ENCODE measurements at places on chromosomes 2 and 18.

GRCh38 chr18:43013486-43013885, 102.0 kb downstream of the RIT2 start:
- no peak for DNase-seq

DNA sequence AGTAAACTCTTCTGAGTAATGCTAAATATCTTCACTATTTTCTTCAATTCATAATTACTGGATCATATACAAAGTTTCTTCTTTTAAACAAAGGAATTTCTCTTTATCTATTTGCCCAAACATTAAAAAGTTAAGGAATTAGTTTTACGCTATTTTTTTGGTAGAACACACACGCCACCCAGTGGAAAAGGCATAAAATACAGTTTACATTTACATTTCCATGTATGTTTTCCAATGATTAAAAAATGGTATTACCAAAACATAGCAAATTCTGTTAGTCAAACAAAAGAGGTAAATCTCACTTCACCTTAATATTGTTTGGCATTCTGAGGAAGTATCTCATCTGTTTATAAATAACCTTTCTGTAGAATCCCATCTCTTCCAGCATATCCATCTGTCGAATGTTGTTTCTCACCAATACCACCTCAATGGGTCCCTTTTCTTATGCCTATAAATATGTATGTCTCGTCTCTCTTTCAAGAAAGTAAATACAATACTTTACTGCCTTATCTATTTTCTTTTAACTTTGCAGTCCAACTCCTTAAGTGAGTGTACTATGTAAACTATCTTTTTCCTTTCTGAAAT, 7.2 kb downstream of the BOLL start:
- DNase-seq, result no peak

GRCh38 chr2:54470266-54470938, 14.3 kb downstream of the SPTBN1 start:
- DNase-seq, result no peak

DNA sequence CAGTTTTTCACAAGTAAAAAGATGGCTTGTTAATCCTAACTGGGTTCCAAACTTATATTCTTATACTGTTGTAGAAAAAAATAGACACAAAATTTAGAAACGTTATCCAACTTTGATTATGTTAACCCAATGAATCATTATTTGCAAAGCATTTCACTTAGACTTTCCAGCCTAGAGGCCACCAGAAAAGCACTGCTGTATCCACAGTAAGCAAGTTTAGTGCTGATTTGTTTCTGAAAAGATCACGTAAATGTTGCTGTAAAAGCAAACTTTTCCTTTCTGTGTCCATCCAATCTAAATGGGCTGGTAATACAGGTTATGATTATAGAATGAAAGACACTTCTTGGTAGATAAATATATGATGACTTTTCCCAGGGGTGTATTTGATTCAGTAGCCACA, 17.6 kb upstream of the BZW1 start:
- DNase-seq, result no peak

- DNase-seq, result no peak
These were observed 294.5 kb downstream of the NR4A2 start for GRCh38 chr2:156038021-156038420.

DNA sequence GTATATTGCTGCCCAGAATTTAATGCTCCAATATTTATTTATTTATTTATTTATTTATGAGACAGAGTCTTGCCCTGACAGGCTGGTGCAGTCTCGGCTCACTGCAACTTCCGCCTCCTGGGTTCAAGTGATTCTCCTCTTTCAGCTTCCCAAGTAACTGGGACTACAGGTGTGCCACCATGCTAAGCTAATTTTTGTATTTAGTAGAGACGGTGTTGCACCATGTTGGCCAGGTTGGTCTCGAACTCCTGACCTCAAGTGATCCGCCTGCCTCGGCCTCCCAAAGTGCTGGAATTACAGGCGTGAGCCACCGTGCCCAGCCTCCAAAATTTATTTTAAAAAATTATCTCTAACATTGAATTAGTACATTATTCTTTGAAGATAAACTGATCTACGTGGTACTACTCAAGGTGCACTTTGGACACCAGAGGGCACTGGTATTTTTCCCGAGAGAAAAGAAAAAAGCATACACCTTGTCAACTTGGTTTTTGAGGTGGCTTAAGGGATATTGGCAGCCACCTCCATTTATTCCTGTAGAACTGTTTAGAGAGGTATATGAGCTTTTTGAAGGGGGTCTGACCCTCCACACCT, 1.4 kb upstream of the IDH1 start:
- DNase-seq, result no peak

- no peak for DNase-seq
These were observed 231.8 kb upstream of the PXDN start for GRCh38 chr2:1976112-1976511.

DNA sequence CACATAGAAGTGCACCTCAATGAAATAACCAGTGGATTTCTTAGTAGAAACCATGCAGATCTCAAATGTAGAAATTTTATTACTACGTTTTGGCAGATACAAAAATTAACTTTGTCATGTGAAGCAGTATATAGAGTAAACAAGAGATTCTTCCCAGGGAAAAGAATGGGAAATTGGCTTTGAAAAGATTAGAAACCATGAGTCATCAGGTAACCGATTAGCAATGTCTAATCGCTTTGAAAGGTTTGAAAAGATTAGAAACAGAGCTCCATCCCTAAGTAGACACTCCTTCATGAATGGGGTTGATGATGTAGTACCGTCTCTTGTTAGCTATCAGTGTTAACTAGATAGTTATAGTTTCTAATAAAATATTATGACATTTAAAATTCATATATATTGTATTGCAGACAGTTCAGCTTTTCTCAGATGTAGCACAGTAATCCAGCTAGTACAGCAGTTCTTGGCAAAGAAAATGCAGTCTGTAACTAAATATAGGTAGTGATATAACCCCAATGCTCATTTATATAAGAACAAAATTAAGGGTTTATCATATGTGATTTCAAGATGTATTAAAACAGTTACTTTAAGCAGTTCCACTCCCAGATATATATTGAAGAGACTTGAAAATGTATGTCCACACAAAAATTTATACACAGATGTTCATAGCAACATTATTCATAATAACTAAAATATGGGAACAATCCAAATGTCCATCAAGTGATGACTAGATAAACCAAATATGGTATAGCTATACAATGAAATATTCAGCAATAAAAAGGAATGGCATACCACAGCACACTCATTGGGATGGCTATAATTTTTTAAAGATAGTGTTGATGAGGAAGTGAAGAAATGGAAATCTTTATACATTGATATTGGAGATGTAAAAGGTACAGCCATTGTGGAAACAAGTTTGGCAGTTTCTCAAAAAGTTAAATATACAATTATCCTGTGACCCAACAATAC, 113.9 kb downstream of the PTPN4 start:
- no peak for DNase-seq

DNA sequence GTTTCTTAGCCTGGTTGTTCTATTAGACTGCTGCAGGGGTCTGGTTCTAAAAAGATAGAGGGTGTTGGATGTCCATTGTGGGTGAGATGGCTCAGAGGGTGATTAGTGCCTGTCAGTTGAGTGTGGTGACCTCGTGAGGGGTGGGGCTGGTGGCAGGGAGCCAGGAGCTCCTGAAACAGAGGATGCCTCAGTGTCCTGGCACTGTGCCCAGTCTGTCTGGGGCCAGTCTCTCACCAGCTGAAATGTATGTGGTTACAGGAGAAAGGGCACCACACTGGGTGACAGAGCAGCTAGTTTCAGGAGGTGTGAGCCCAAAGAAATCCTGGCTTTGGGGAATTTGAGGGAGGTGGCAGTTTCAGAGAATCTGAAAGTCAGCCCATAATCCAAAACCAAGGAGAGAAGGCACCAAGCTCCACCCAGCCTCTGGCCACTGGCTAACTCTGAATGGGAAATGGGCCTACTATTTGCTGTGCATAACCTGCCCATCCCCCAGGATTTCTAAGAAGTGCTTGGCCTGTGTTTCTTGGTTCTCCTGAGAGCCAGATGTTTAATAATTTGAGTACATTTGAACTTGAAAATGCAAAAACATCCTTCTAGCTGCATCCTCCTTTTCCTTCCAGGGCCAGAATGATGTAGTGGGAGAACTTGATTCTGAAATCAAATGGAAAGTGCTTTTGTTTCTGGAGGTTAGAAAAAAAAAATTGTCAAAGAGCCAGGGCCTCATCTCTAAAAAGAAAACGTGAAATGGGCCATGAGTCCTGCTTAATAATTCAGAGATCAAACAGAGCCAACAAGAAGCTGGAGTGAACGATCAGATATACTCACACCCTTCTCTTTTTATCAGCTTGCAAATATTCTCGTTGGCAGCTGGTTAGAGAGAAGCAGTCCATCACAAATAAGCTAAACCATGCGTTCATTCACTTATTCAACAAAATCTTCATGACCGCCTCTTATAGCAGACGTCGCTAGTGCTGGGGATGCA, 92.3 kb downstream of the B3GNT2 start:
- DNase-seq, result no peak

GRCh38 chr2:202095235-202095634, 22.2 kb downstream of the KIAA2012 start:
- DNase-seq, result no peak

DNA sequence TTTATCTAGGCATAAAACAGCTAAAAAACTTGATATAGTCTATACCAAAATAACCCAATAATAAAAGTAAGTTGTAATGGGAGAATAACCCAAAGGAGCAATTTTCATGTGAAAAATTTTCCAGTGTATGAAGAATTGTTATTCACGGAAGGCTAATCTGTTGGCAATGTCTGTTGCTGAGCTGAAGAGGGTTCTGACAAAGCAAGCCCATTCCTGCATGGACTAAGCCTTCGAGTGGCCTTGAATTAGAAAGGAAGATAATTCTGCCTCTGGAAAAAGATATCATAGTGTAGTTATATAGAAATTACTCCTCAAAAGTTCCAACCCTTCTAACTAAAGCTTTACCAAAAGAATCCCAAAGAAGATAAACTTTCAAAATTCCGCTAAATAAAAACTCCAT, 101.5 kb downstream of the MAP2 start:
- no peak for DNase-seq

GRCh38 chr2:99864561-99865553, 277.5 kb downstream of the AFF3 start:
- no peak for DNase-seq

- no peak for DNase-seq
These were observed 83.5 kb downstream of the OSBPL6 start for GRCh38 chr2:178277741-178278197.

DNA sequence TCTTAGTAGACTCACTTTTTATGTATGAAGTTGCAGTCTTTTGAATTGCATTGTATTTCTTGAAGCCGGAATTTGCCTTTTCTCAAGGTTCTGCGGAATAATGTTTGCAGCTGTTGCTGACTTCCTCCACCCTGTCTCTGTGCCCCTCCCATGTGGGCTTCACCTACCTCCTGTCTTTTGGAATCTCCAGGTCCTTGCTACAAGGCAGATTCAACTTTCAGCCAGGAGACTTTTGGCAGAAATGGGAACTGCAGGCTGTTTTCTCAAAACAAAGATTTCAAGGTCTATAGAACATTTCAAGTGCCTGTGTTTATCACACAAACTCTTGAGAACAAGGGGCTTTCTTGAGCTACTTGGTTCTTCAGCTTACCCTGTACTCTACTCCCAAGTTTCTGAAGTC, 25.6 kb downstream of the ZNF236 start:
- DNase-seq, result no peak

- no peak for DNase-seq
These were observed 222.1 kb downstream of the ANKRD30B start for GRCh38 chr18:14970027-14970426.

DNA sequence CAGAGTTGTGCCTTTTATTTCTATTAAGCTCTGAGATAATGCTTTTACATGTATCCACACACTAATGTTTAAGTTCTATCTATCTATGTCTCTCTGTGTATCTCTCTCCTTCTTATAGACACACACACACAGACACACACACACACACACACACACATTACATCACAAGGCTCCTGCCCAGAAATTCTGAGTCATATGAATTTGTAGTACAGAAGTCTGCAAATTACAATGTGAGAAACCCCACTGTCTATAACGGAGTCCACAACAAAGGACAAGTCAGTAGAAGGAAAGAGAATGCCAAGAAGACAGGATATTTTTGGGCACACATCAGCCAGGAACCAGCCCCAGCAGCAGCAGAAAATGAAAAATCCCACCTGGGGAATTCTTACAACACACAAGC, 142.4 kb downstream of the EN1 start:
- DNase-seq, result no peak

DNA sequence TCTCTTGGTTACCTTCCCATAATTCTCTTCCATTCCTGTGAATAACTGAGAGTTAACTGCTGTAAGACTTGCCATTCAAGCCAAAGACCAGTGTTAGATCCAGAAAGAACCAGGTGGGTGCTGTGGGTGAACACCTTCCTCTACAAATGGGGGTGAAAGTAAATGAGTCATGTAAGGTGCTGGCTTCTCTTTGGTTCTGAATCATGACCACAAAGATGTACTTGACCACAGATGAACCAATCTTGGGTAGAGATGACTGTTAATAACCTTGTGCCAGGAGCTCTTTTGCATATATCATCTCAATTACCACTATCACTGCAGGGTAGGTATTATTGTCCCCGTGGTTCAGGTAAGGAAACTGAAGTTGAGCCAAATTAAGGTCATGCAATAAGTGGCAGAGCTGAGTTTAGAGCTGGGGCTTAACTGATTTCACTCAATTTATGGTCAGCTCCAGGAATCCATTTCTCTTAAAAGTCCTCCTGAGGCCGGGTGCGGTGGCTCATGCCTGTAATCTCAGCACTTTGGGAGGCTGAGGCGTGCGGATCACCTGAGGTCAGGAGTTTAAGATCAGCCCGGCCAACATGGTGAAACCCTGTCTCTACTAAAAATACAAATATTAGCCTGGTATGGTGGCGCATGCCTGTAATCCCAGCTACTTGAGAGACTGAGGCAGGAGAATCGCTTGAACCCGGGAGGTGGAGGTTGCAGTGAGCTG, 244.9 kb upstream of the CXCR4 start:
- DNase-seq, result no peak

DNA sequence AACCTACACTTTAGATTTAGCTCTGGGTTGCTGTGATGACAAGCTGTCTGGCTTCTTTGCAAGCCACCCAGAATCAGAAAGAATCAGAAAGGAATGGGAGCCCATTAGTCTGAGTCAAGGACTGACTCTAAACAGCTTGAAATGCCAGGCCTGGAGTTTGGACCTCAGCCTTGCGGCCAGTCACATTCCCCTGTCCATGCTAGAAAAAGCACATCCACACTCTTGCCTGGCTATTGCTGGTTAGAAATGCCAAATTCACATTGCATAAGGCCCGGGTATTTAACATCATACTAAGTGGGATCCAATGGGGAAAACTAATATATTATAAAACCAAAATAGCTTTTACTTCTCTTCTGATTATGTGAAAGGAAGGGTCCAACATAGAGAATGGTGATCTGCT, 756.8 kb upstream of the KLHL29 start:
- no peak for DNase-seq

All from activated T-helper 1 cell treated with anti-CD3 and anti-CD28 coated beads, Interleukin-2, amount 50 U/mL, for 16 hours (primary cell).